Upper lobe of right lung (tissue), 1 donor: ENCODE measurements at places on chromosomes 4 and X. TPM values are rescaled to one million over a fixed set of nuclear protein-coding genes. Genes with fewer than 3 reads are reported as not detected.

RHOXF1 gene
- total RNA-seq: 0.72 TPM

ODAPH gene
- not detected for total RNA-seq

XAGE1A gene
- 0.75 TPM for total RNA-seq

DLG3 gene
- total RNA-seq: 24.4 TPM

- DNase-seq: no peak
These were observed 96.7 kb upstream of the FTHL17 start for GRCh38 chrX:31168551-31168950.

GRCh38 chrX:129738466-129739308 is at the start of gene XPNPEP2:
Gene XPNPEP2, plus strand, starts transcription at chrX:129738979. Its CDS starts 235 bp downstream, at chrX:129739214.
- DNase-seq: no peak

DNA sequence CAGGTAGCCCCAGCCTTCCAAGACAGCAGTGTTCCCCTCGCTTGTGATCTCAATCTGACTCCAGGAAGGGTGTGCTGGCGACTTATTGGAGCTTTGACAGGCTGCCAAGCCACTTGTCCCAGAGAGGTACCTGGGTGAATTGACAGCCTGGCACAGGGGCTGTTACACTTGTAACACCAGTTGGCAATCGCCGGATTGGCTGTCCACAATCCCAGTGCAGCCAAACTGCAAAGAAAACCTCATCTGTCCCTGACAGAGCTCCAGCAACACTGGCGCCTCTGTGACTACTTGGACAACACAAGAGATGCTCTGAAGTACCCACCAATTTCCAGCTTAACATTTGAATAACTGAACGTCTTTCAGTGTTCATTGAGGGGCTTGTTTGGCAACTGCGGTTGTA is 76.8 kb upstream of the PRPS1 start:
- peak; percentile 72 for DNase-seq

- DNase-seq: no peak
These were observed 82.5 kb upstream of the PITX2 start for GRCh38 chr4:110705440-110705782.

- no peak for DNase-seq
These were observed 104.9 kb downstream of the CLNK start for GRCh38 chr4:10579648-10580047.

GRCh38 chr4:108172753-108173598 is 4.2 kb upstream of the LEF1 start:
- peak; percentile 73 for DNase-seq

DNA sequence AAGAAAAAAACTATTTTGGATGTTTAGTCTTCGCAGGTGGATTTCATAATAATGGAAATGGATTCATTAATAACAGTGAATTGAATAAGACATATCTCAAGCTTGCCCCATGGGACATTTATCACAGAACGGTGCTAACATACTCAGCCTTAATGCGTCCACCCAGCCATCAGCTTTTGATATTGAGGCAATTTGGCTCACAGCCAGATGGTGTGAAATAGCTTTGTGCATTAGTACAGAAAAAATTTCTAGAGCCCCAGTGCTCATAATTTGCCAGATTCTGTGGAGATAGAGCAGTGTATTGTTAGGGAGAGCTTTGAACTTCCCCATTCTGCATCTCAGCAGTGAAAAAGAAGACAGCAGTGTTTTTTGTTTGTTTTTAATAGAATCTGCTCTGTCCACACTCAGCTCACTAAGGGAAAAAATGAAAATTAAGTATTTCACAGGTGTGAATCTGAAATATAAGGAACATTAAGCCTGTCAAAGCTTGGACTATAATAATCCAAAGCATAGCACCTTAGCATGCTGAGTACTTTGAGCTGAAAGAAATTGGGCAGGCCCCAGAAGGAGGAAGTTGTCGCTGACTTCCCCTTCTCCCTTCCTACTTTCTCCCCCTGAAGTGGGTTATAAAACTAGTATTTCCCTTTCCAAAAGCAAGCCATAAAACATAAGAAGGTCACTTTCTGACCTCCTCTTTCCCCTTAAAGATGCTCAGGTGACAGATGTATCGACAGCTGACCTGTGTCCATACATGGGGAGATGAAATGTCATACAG is 295.8 kb downstream of the MAGEB5 start:
- no peak for DNase-seq

DNA sequence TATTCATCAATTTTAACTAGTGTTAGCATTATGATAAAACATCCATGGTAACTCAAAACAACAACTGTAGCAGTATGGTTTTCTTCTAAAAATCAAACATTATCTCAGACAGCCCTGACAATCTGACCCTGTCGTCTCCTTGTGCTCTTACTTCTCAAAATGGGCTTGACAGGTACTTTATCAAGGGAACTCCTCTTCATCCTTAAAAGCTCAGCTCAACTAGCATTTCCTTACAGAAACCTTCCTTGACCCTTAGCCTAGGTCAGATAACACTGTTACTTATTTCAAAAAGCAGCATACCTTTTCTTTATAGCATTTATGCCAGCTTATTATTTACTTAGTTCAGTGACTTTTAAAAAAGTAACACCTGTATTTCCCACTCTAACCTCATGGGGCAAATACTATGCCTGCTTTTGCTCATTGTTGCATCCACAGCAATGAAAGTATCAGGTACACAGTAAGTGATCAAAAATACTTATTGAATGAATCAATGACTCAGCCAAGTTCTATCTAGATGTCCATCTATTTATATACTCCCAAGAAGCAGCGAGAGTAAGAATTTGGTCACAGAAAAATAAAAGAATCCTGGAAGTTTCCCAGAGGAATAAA is 41.9 kb downstream of the ADAMTS3 start:
- no peak for DNase-seq

- no peak for DNase-seq
These were observed 1021.8 kb upstream of the INTU start for GRCh38 chr4:126610933-126611332.
